ENCODE measurements at places on chromosomes 6 and 20.

- no peak for DNase-seq
Observed at GRCh38 chr20:5945963-5946362, 4.4 kb downstream of the TRMT6 start.

DNA sequence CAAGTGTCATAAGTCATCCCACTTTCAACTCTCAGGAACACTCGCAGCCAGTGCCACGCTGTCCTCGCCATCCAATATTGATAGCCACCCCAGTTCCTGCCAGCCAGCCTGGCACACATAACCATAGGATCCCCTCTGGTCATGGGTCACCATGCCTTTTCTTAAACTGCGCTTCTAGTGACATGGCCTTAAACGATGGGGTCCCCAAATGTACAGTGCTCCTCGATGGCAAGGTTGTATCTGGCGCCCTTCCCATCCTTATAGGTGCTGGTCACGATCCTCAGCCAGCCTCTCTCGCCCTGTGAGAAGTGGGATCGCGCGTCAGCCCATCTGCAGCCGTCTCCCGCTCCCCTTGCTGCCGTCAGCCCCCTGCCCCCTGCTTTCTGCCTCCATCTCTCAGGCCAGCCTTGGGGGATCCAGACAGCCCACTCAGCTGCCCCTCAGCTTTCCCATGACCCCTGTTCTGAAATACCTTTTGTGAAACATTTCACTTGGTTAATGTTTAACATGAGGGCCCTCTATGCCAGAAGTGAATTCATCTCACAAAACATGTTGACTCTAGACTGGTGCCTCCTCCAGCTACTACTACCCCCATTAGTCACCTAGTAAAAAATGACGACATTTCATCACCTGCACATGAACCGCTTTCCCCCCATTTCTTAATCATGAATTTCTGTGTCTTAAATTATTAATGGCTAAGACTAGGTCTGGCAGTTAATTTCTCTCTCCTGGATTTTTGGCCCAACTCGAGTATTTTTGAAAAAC is 11.4 kb downstream of the CTSZ start:
- DNase-seq = no peak

- DNase-seq = peak; percentile 43
Observed at GRCh38 chr6:159008656-159009288, 8.8 kb upstream of the RSPH3 start.

GRCh38 chr6:50707652-50708300 is 5.5 kb upstream of the TFAP2D start:
- DNase-seq = no peak

DNA sequence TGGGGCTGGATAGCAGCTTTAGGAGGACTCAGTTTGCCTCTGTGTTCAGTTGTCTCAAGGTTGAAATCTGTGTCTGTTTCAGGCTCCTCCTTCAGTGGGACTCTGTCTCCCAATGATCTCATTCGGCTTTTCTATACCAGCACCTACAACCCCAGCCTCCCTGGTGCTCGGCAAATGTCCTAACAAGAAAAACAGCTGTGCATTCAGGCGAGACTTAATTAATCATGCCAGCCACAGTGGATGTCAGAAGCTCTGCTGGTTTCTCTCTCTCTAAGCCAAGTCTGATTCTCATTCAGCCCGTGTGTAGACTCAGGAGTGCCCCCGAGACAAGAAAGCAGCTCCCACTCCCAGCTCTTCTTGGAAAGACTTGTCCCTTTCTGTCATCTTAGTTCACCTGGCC is 46.8 kb downstream of the SUN5 start:
- DNase-seq = no peak

Data from urothelium cell line (cell line).